Stimulated activated CD8-positive, alpha-beta memory T cell treated with anti-CD3 and anti-CD28 coated beads, Interleukin-15, amount 100 ng/mL, for 1 hour (primary cell): ENCODE measurements at places on chromosomes 5 and 9.

DNA sequence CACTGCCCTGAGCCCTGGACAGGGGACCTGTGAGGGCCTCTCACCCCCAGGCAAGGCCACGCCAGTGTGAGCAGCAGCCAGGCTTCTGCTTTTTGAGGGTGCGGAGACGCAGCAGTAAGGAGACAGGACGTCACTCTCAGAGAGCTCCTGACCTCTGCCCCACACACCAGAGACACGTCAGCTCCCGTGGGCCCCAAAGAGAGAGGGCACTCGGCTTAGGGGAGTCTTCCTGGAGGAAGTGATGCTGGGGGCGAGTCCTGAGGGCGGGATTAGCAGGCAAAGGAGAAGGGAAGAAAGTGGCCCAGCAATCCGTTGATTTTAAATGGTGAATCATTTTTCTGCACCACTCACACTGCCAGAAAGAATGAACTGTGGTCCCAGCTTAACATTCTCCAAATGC is 24.0 kb upstream of the SLC9A3 start:
- DNase-seq, result no peak

DNA sequence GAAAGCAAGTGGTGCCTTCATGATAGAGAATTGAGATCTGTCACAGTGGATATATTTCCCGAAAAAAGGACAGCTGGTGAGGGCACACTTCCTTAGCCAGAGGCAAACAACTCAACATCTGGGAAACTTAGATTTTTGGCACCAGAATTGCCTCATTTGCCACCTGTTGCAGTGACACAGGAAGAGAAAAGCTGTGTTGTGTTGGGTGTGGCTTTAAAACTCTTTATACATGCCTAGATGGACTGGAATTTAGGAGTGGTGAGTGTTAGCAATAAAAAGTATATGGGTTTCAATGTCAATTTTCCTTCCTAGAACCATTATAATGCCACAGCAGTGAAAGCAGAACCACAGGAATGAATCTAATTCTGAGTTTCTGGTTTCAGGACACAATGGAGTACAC is 62.6 kb upstream of the CEMIP2 start:
- DNase-seq, result no peak

GRCh38 chr5:146645342-146645741 is 129.4 kb upstream of the GPR151 start:
- DNase-seq, result no peak

DNA sequence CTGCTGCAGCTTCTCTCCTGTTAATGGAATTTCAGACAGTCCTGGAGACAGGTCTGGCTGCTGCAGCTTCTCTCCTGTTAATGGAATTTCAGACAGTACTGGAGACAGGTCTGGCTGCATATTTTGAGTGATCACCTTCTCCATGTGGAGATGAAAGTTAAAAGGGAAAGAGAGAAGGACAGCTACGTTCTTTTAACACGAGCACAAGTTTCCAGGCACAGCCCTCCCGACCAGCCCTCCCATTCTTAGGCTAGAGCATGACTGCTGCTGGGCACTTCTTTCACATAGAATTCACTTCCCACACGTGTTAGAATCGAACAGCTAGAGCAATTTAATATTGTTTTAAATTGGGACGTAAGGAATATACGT is 133.3 kb upstream of the DMRT1 start:
- DNase-seq, result no peak

DNA sequence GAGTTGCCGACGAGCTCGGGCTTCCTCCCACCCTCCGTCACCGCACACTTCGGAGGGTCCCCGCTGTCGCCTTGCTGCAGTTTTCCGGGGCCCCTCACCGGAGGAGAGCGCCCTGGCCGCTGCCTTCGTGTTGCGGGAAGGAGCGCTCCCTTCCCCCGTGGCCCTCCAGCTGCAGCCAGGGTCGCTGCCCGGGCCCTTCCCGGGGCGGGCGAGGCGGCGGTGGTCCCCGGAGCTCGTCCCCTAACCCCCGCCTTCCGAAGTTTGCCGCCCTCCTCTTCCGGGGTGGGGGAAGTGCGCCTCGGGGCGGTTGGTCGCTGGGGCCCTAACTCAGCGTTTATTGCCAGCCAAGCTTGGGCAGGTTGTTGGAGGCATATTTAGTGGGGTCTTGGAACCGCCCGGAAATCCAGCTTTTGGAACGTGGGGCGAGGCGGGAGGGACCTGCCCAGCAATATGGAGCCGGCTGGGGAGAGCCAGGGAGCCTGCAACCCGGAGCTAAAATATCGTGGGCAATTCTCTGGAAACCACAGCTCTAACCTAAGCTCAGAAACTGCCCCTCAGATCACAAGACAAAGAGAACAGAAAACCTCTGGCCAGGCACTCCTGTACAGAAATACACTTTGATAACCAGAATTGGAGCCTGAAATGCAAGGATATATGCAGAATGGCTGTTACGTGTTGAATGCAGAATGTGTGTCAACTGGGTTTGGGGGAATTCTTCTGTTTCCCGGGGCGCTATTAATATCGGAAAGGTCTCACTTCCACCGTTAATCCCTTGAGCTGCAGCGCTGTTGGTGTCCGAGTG is 890 bp downstream of the PIK3R1 start:
- DNase-seq, result peak; percentile 20

- DNase-seq, result no peak
These were observed 166.8 kb downstream of the DROSHA start for GRCh38 chr5:31364881-31365636.

DNA sequence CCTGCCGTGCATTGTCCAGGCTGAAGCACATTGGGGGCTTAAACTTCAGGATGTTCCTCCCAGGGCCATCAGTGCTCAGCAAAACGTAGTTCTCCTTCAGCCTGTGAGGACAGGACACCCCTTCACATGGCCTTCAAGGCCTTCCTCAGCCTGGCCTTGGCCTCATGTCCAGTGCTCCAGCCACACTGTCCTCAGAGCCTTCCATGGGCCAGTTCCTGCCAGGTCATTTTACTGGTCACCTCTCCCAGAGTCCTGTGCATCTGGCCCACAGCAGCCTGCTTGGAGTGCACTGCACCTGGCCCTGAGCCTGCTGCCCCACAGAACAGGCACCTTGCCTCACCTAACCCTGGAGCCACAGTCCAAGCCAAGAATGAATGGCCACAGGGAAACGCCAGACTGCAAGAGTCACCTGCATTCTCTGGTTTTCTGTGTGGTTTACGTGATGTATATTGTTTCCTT is 8.7 kb downstream of the HNRNPAB start:
- no peak for DNase-seq
